Activated CD4-positive, alpha-beta T cell treated with anti-CD3 and anti-CD28 coated beads, Interleukin-2, Interleukin-6, amounts not matched to agents 100 ng/mL and 50 ng/mL, durations not matched to agents 16 hours and 8 hours (primary cell): ENCODE measurements at places on chromosomes 7 and 10.

- no peak for DNase-seq
Observed at GRCh38 chr7:410395-410910, 109.2 kb downstream of the PDGFA start.

- DNase-seq, result no peak
Observed at GRCh38 chr7:151446412-151446811, 6.5 kb upstream of the CRYGN start.

GRCh38 chr10:63236113-63236935, 103.2 kb downstream of the NRBF2 start:
- peak; percentile 77 for DNase-seq

- DNase-seq, result no peak
Observed at GRCh38 chr7:47852330-47853245, 95.7 kb downstream of the PKD1L1 start.

- DNase-seq, result peak; percentile 81
Observed at GRCh38 chr10:96229568-96230030, 41.8 kb downstream of the BLNK start.

- DNase-seq, result no peak
Observed at GRCh38 chr7:5774136-5774535, 7.3 kb downstream of the RNF216 start.

DNA sequence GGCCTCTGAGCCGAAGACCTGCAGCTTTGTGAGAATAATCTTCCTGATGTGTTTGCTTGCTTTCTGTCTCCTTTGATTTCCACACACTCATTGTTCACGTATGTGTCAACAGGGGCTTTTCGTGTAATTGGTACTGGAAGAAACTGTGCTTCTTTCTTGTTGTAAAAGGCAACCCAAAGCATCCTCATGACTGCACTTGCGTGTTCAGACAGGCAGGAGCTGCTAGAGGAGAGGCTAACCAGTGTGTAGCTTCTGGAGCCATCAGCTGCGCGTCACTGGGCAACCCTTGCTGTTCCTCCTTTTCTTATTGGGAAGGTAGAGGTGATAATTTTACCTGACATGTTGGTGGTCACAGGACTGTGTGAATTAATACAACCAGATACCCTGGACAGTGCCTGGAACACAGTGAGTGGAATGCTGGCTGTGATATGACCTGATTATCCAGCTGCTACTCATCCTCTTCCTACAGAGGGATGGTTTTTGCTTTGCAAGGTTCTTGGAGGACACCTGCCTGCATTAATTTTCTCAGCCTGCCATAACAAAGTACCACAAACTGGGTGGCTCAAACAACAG, 213.0 kb downstream of the ABCA13 start:
- no peak for DNase-seq

DNA sequence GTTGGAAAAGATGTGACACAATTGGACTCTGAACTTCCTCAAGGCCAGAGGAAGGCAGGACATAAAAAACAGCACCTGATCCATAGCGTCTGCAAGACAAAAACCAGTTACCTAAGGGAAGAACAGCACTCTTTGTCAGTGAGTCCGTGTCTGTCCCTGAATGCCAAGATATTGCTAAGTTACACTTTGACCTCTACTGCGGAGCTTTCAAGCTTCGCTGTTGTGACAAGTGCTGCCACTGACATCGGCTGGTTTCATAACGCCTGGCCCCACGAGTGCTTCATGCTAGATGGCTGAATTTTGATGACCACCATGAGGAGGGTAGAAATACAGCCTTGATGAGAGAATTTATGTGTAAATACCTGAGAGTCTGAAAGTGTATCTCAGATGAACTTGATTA, 49.7 kb upstream of the JAZF1 start:
- no peak for DNase-seq

- DNase-seq, result no peak
Observed at GRCh38 chr7:66694286-66694685, 46.2 kb upstream of the RABGEF1 start.

DNA sequence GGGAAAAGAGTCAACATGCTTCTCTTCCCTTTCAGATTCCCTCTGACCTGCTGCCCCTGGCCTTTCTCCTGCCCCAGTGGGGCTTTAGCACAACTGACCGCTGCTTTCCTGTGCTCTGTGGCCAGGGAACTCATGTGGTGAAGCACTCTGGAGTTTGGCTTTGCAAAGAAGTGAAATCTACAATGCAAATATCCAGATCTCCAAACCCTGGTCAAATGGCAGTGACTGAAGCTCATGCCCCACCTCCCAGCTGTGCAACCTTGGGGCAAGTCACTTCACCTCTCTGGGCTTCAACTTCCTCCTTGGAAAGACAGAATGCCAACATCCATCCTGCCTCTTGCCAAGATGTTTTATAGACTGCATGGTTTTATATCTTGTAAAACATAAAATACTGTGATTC, 157.8 kb downstream of the NEURL1 start:
- no peak for DNase-seq

- DNase-seq, result no peak
Observed at GRCh38 chr10:33732161-33732680, 397.8 kb upstream of the NRP1 start.

DNA sequence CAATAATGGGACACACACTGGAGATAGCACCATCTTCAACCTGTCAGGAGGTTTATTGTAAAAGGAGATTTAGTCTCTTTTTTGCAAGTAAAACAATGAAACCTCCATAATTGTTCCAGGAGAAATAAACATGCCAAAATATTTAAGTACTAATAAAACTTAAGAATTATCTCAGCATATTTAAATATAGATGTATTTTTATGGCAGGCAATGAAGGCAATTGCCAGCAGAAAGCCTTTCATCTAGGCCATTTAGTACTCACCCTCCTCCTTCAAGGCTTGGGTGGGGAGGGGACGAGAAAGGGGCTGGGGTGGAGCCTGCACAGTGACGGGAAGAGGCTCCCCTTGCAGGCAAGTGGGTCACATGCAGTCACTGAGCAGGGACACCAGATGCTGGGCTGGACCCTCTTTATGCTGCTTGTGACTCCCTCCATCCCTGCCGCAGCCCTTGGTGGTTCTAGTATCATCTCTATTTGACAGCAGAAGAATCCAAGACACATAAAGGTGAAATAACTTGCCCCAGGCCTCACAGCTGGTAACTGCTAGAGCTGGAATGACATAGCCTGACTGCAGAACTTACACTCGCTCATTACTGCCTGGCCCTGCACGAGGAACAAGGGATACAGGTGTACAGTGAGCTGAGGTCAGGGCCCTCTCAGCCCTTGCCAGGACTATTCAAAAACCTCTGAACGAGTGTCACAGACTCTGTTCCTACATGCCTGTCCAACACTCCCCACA, 449.5 kb upstream of the ZMIZ1 start:
- DNase-seq, result no peak

DNA sequence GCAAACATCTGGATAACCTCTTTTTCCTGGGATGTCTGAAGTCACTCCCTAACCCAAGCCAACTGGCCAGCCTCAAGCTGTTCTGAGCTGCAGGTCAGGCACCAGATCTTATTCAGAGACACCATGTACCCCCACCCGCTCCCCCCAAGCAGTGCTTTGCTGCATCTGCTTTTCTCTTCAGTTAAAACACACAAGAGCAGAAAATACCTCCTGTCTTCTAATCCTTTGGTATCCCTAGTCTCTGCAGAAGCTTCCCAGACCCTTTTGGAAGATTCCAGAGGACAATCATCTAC, 3.0 kb downstream of the ZNF488 start:
- DNase-seq, result no peak

- no peak for DNase-seq
Observed at GRCh38 chr7:7018290-7018689, 164.1 kb upstream of the C1GALT1 start.

DNA sequence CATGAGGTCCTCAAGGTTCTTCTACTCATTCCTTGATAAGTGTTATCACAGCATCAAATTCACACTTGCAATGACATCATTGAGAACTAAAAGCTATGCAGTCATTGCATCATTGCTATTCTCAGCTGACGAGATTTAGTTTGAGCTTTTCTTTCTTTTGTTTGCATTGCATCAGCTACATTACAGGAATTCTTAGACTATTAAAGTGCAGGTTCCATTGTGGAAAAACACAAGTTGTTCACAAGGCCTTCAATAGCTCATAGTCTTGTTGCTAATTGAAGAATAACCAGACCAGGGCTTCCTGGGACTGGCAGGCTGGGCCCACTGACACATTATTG, 139.3 kb downstream of the CXCL12 start:
- DNase-seq, result no peak

DNA sequence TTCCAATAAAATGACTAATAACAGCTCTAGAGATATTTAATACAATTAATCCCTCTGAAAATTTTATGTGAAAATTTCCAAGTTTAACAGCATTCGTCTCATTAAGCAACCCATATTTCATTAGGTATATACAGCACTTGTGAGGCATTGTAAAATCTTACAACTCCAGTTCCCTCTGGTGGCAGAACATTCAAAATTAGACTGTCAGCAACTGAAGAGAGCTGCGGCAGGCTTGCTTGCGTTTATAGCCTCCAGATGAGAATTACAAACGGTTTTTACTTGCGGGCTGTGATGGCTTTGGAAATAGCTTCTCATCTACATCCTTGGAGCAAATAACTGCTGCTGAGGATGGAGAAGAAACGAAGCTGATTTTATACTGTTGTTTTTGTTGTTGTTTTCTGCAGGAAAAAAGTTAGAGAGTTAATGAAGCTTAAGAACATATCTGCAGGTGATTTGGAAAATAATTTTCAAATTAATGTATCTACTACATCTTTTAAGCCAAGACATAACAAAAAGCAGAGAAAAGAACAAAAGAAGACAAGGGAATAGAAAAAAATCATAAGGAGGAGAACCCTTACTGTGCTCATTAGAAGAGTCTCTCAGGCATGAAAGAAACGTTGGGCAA, 171.3 kb downstream of the MAGI2 start:
- DNase-seq, result no peak

DNA sequence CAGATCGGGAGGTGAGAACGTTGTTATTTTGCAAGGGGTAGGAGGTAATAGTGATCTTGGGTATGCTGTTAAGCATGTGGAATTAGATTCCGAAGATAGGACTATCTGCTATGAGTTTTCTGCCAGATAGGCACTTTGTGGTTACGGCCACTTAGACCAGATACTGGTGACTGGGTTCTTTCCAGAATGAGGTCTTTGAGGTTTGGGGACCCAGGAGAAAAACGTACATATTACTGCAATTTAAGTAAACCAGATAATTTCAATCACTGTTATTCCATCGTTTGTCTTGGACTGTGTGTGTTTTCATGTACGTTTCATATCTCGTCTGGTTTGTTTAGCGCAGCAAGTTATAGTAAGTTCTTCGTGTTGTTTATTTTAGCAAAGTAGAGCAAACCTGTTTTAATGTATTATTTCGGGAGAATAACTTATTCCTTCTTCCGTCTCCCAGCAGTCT, 312 bp downstream of the ARL4A start:
- no peak for DNase-seq

GRCh38 chr7:38760226-38760625, 129.1 kb upstream of the AMPH start:
- DNase-seq, result no peak

- no peak for DNase-seq
Observed at GRCh38 chr7:65387891-65388290, 14.2 kb downstream of the ZNF92 start.

DNA sequence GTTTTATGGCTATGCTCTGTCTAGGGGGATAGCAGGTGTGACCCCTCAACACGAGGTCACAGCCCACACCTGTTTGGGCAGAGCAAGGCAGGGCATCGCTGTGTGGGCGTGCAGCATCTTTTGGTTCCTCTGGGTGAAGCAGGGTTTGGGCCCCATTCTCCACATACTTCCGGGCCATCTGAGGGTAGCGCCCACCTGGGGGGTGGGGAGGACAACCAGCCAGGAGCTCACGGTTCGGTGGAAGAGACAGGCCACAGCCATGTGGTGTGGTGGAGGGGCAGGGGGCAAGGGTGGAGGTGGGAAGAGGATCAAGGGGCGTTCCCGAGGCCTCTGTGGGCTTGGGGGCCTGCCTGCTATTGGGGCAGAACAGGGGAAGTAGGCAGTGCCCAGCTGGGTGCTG, 2.4 kb downstream of the SH2B2 start:
- no peak for DNase-seq

DNA sequence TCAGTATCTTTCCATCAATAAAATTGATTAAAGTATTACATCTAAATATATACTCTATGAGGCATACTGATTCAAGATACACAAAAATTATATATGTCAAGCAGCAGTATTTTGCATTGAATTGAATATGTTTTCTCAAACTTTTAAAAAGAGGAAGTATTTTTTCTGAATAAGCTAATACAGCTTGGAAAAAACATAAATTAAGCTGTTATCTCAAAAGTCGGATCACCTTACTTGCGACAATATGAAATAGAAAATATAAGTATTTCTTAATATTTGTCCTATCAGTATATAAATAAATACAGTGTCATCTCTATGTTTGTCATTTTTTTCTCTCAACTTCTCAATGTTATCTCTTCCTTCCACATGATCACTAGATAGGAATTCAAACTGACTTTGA, 139.3 kb downstream of the MBL2 start:
- no peak for DNase-seq

DNA sequence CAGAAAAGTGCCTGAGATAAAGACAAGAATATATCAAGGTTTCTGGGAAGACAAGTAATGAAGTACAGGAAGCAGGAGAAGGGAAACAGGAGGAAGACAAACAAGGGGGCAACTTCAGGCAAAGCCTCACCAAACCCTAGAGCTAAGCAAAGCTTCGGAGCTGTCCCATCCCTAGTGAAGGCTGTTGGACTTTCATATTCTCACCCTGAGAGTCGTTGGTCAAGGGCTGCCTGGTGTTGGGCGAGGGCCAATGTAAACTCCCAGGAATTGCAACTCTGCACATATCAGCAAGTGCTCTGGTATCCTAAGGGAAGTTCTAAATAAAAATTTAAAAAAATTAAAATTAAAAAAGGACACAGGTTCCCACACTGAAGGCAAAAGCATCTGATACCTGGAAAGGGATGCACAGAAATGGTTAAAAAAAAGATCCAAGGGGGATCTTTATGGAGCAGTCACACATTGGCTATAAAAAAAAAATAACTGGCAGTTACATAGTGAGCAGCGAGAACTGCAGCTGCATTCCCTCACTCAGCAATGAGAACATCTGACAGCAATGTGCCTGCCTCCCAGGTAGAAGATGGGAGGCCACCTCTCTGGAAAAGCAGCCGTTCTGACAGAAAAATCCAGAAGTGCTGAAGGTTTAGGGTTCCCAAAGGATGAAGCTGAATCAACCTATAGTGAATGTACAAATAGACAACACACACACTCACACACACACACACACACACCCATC, 304.7 kb downstream of the WDR11 start:
- no peak for DNase-seq

DNA sequence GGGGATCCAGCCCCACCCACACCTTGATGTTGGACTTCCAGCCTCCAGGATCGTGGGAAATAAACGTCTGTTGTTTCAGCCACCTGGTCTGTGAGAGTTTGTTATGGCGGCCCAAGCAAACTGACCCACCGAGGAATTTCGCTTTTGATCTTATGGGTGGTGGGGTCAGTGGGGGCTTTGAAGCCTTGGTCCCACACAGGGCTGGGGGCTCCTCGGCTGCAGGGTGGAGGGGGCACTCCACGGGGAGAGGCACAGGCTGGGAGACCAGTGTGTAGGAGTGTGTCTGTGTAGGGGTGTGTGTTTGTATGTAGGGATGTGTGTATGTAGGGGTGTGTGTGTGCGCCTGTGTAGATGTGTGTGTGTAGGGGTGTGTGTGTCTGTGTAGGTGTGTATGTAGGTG, 48.1 kb upstream of the PSMG3 start:
- no peak for DNase-seq
